ELF-1 (cell line): ENCODE measurements at places on chromosomes 1 and 21.

DNA sequence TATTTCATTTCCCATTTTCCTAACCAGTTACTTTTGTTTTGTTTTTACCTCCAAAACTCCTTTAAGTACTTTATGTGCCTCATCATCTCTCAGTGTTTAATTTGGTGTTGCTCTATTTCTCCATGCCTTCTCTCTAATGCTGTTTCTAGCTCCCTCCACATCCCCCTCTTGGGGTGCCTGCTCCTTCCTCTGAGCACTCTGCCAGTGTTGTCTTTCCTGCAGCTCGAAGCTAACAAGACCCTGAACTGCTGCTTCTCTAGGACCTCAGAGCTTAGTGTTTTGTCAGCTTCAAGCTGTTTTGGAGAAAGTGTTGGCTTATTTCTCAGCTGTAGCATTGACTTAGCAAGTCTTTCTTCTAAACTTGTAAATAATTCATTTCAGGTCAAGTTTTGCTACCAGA is 290.6 kb downstream of the DPYD start:
- DNase-seq: no peak

- no peak for DNase-seq
Observed at GRCh38 chr1:162951553-162952315, 90.8 kb upstream of the CCDC190 start.

- no peak for DNase-seq
Observed at GRCh38 chr21:33998402-33998801, 75.0 kb upstream of the MRPS6 start.

- no peak for DNase-seq
Observed at GRCh38 chr1:55503663-55504305, 288.6 kb upstream of the USP24 start.

DNA sequence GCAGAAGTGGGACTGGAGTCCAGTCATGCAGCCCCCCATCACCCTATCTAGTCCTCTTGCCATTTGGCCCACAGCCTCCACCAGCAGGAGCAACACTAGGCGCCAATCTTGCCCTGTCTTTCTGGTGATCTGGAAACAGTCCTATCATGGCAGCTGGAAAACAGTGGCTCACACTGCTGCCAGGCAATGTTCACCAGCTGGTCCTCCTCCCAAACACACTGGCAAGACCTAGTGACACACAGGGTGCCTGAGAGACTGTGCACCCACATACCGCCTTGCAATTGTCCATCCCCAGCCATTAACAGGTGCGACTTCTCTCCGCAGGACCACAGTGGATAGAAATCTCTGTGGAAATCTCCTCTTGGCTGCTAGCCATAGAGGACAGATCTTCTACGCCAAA is 105.5 kb downstream of the HIVEP3 start:
- no peak for DNase-seq

GRCh38 chr1:228219962-228220780 is 12.3 kb downstream of the OBSCN start:
- DNase-seq: no peak

DNA sequence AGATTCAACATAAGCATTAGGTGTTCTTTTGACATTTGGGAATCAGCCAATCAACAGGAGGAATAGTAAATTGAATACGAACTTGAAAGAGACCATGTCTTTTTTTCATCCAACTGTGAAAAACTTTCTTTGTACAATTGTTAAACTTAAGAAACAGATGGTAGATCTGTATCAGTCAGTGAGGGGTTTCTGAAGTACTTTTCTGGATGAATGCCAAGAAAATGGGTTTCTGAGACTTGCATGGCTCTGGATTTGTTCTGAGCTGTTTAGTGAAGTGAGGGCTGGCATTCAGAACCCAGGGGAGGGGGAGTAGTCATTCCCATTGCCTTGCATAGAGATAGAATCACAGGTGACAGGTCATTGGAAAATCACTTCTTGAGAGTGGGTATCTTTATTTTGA is 37.4 kb downstream of the PTPRC start:
- DNase-seq: no peak

DNA sequence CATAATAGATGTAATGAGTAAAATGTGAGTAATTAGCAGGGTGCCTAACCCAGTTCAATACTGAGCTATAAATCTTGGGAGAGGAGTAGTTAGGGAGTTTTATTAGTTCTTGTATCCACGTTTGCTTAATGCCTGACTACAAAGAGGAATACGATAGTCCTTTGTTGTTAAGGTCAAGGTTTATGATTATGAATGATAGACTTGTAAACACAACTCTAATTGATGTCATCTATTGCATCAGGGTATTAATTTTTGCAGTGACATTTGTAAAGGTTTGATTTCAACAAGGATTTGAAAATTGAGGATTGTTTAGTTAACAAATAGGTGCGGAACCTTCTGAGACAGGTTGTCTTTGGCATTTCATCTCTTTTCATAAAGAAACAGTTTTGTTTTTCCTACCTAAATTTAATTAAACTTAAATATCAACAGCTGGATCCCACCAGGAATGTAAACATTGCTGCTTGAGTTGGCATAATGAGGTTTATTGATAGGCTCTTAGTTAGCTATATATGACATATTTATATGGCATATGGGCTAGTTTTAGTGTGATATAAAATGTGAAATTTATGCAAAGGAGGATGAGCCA is 9.7 kb downstream of the SOAT1 start:
- DNase-seq: no peak

- no peak for DNase-seq
Observed at GRCh38 chr21:39345440-39345839, 3.4 kb downstream of the HMGN1 start.

DNA sequence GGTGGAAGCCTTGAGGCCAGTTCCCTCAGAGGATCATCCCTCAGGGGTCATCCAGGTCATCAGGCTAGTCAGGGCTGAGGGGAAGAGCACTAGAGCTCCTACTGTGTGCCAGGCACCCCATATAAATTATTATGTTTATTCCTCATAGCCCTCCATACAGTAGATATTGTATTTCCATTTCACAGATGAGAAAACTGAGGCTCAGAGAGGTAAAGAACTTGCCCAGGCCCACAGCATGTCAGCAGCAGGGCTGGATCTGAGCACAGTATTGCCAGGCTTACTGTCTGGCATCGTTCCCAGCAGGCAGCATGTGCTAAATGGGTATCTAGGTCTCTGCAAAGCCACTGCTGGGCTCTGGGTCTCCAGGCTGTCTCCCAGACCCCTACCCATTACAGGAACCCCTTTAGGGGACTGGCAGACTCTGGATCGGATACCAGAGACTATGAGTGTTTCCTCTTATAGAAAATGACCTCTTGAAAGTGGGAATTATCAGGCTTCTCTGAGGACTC is 153.3 kb downstream of the PTPRU start:
- no peak for DNase-seq
